ENCODE measurements at places on chromosomes 5 and 9. TPM values are rescaled to one million over a fixed set of nuclear protein-coding genes. Genes with fewer than 3 reads are reported as not detected.

GRCh38 chr5:53167836-53168235, 58.3 kb upstream of the MOCS2 start:
- no peak overlapping the region for H3K4me3 ChIP-seq
- peaks cover 27% of the 10 kb centered on the region for H3K27me3 ChIP-seq
- no peak overlapping the region for H3K27ac ChIP-seq
- DNase-seq: no peak
- no peaks in the 10 kb centered on the region for H3K36me3 ChIP-seq
- no peaks in the 10 kb centered on the region for H3K4me1 ChIP-seq

- H3K36me3 ChIP-seq: no peaks in the 10 kb centered on the region
- H3K27ac ChIP-seq: no peak overlapping the region
- H3K4me1 ChIP-seq: no peaks in the 10 kb centered on the region
- DNase-seq: no peak
- no peak overlapping the region for H3K4me3 ChIP-seq
- H3K27me3 ChIP-seq: no peaks in the 10 kb centered on the region
Measured at GRCh38 chr5:19125956-19126713, 861.9 kb downstream of the CDH18 start.

DNA sequence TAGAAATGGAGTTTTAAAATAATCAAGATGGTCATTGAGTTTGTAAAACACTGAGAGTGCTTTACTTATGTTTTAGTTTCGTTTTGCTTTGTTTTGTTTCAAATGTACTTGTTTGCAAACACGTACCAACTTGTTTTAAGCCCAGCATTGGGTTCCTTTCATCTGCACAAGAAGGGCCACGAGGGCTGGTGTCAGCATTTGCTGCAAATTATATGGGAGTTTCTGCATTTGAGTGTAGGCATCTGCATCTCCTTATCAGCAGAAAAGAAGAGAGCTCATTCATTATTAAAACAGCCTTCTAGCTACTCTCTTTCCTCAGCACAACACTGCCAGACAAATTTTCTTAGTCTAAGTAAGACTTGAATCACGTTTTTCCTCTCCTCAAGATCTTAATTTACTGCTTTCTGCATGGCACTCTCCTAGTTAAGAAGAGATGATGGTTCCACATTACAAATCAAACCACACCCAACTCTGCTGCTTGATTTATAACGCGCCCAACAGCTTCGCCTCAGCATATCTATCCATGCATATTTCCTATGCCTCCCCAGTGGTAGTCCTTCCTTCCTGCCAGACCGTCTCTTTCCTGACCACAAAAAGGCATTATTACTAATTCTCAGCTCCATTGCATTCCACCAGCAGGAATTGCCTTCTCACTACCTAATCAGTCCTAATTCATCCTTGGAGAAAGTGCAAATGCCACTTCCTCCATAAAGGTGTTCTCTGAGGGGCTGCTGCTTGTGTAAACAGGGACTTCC, 95.2 kb upstream of the CAST start:
- DNase-seq: no peak
- H3K4me1 ChIP-seq: peaks cover 14% of the 10 kb centered on the region
- no peaks in the 10 kb centered on the region for H3K36me3 ChIP-seq

DNA sequence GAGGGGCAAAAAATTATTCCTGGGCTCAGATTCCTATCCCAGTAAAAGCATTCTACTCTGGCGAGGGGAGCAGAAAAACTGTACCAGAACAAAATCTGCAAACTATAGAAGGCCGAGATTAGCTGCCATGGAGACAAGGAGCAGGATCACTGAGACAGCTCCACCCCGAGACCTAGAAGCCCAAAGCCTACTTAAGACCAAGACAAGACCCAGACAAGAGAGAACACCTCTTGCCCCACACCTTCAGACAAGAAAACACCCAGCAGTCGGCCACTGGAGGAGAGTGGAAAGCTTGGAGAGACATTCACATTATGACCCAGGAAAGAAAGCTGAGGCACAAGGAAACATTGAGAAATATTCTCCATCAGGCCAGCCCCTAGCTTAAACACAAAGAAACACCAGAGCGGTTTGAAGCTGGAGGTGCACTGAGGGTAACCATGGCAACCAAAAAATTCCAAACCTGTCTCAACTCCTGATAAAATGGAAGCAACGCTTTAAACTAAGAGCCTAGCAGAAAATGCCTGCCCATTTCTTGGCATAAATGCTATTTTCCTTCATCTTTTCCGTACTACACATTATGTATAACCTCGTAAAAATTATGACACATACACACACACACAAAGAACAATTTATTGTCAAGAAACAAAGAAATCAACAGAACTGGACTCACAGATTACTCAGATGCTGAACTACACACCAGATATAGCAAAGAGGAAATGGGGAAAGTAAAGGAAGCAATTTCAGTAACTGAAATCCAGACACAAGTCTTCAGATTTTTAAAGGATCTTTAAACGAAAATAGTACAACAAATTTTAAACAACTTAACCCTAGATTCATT, 53.8 kb upstream of the FTMT start:
- no peak overlapping the region for H3K4me3 ChIP-seq
- H3K27ac ChIP-seq: no peak overlapping the region
- no peak for DNase-seq
- H3K27me3 ChIP-seq: no peaks in the 10 kb centered on the region
- H3K4me1 ChIP-seq: no peaks in the 10 kb centered on the region

DNA sequence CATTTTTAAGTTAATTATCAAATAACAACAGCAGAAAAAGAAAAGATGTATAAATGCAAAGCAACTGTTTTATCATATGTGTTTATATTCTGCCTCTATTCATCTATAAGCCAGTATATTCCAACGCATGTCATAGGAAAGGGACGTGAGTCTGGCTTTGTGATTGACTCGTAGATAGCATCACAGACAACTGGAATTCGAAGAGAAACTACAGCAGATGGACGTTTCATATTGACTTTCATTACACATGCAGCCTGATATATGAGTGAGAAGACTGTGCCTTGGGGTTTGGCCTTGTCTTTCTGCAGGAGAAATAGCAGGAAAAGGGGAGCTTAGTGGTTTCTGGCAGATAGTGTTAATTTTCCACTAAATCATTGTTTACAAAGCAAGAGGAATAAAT, 1111.9 kb downstream of the MAT2B start:
- no peak for DNase-seq
- no peaks in the 10 kb centered on the region for H3K36me3 ChIP-seq
- H3K27me3 ChIP-seq: no peaks in the 10 kb centered on the region
- H3K27ac ChIP-seq: no peak overlapping the region
- no peaks in the 10 kb centered on the region for H3K4me1 ChIP-seq

DNA sequence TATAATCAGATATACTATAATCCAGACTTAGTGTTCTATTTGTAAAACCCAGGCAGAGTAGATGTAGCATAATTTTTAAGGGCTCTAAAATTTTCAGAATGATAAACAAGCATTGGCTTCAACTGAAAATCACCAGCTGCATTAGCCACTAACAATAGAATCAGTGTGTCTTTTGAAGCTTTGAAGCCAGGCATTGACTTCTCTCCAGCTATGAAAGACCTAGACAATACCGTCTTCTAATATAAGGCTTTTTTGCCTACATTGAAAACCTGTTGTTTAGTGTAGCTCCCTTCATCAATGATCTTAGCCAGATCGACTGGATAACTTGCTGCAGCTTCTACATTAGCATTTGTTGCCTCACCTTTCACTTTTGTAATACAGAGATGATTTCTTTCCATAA, 1877.3 kb upstream of the ACO1 start:
- DNase-seq: no peak
- no peak overlapping the region for H3K27ac ChIP-seq
- H3K36me3 ChIP-seq: no peaks in the 10 kb centered on the region
- no peaks in the 10 kb centered on the region for H3K4me1 ChIP-seq
- H3K27me3 ChIP-seq: no peaks in the 10 kb centered on the region
- H3K4me3 ChIP-seq: no peak overlapping the region

DNA sequence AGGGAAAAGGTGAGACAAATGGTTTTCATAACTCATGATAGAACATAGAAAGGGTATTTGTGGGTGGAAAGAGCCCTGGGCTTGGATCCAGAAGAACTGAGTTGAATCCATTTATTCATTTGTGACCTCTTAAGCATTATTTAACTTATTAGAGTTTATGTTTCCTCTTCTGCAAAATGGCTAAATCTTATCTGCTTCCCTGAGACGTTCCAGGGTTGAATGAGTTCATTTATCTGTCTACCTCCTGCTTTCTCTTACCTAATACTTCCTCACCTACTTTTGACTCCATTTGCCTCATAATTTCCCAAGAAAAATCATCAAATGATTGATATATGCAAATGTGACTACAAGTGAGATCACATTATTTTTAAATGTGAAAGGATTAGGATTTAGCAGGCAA, 152.7 kb upstream of the GAS1 start:
- no peak overlapping the region for H3K4me3 ChIP-seq
- DNase-seq: no peak
- H3K27ac ChIP-seq: no peak overlapping the region
- H3K4me1 ChIP-seq: no peaks in the 10 kb centered on the region
- H3K27me3 ChIP-seq: no peaks in the 10 kb centered on the region
- no peaks in the 10 kb centered on the region for H3K36me3 ChIP-seq

GRCh38 chr5:175652741-175653663, 4.9 kb upstream of the HRH2 start:
- peaks cover 28% of the 10 kb centered on the region for H3K36me3 ChIP-seq
- peak overlapping the region; percentile 94 for H3K27ac ChIP-seq
- DNase-seq: peak; percentile 82

DNA sequence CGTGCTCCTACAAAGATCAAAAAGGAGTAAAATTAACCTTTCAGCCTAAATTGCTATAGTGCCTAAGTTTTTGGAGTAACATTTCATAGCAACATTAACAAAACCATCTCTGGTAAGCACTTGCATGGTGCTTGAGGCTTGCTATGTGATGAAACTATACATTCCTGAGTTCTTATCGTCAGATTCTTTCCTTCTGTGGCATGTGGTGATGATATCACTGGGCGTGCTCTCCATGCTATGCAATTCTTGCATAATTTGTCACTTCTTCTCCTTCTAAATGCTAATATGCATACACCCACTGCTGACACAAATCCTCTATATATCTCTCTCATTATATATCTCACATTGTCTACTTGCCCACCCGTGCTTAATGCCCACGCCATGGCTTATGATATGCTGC, 2019.9 kb downstream of the MAT2B start:
- no peak overlapping the region for H3K27ac ChIP-seq
- H3K36me3 ChIP-seq: no peaks in the 10 kb centered on the region
- H3K4me1 ChIP-seq: no peaks in the 10 kb centered on the region
- no peaks in the 10 kb centered on the region for H3K27me3 ChIP-seq
- H3K4me3 ChIP-seq: no peak overlapping the region
- no peak for DNase-seq

DNA sequence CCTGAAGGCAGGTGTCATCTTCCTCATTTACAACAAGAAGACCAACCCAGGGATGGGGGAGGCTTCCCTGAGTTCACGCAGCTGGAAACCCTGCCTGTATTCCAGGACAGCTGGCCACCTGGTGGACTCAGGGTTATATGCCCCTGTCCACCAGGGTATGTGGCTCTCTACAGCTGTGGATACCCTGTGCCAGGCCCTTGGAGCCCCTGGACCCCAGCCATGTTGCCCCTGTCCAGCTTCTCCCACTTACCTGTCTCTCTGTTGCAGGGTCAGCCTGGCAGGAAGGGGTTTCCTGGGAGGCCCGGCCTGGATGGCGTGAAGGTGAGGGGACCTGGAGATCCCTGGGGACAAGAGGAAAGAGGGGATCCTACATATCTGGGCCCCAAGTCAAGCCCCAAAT, 79.7 kb upstream of the ORM1 start:
- H3K4me3 ChIP-seq: no peak overlapping the region
- H3K27me3 ChIP-seq: no peaks in the 10 kb centered on the region
- DNase-seq: no peak

DNA sequence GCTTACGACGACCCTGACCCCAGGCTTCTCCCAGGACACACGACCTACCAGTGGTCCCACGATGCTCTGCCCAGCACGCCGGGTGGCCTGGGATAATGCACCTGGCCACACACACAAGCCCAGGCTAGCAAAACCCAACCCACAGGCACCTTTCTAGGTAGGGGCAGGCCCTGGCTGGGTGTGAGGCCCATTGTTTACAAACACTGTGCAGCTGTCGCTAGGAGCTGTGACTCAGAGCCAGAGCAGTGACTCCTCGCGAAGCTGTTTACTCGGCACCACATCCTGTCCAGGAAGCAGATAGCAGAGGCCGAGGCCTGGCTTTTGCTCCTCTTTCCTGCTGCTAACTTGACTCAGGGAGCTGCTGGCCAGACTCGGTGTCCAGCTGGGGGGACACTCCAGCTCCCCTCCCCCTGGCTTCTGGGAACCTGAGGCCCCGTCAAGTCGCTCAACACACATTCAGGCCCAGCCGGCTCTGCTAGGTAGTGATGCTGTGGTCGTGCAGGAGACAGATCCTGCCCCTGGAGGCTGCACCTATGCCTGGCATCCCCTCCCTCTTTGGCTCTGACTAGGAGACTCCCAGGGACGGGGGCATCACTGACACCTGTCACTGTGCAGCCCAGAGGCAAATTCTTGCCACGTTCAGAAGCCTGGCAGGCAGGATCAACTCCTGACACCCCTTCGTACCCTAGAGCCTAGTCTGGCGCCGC, 12.8 kb upstream of the RALGDS start:
- H3K27me3 ChIP-seq: no peaks in the 10 kb centered on the region
- H3K4me1 ChIP-seq: peaks cover 58% of the 10 kb centered on the region
- DNase-seq: peak; percentile 90

DNA sequence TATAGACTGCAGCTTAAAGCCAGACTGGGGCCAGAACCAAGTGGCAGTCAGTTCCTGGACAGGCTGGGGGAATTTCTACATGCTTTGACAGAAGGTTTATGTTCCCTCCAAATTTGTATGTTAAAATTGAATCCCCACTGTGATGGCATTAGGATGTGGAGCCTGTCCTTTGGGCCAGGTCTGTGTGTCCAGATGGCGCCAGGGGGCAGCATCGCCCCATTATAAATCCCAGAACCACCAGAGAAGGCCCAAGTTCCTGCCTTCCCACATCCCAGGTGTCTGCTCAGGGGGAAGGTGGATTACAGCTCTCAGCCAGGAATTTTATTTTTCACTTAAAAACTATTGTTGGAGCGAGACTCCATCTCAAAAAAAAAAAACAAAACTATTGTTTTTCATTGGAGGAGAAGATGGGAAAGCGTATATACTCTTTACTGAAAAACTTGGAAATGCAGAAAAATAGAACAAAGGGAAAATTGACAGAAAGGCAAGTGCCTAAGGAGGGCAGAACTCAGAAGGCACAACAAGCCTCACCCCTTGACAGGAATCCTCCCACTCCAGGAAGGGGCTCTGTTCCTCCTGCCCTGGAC, 5.0 kb downstream of the IL3 start:
- no peaks in the 10 kb centered on the region for H3K27me3 ChIP-seq
- no peaks in the 10 kb centered on the region for H3K36me3 ChIP-seq
- H3K27ac ChIP-seq: peak overlapping the region; percentile 74
- peaks cover 58% of the 10 kb centered on the region for H3K4me1 ChIP-seq
- DNase-seq: no peak

- DNase-seq: no peak
- no peak overlapping the region for H3K27ac ChIP-seq
- no peak overlapping the region for H3K4me3 ChIP-seq
- H3K27me3 ChIP-seq: peaks cover 1% of the 10 kb centered on the region
- no peaks in the 10 kb centered on the region for H3K36me3 ChIP-seq
- no peaks in the 10 kb centered on the region for H3K4me1 ChIP-seq
Measured at GRCh38 chr5:35185518-35185917, 44.8 kb downstream of the PRLR start.

Gene PCDHA1
- 0.07 TPM for total RNA-seq

Gene TMEM245
- 24.0 TPM for total RNA-seq

Gene ADAMTS2
- not detected for total RNA-seq

Gene DND1
- 3.5 TPM for total RNA-seq
